Occipital lobe (tissue), 3 donors: ENCODE measurements at places on chromosomes 12 and 14.

- no peak for DNase-seq
These were observed 53.9 kb upstream of the STRN3 start for GRCh38 chr14:31080056-31080455.

DNA sequence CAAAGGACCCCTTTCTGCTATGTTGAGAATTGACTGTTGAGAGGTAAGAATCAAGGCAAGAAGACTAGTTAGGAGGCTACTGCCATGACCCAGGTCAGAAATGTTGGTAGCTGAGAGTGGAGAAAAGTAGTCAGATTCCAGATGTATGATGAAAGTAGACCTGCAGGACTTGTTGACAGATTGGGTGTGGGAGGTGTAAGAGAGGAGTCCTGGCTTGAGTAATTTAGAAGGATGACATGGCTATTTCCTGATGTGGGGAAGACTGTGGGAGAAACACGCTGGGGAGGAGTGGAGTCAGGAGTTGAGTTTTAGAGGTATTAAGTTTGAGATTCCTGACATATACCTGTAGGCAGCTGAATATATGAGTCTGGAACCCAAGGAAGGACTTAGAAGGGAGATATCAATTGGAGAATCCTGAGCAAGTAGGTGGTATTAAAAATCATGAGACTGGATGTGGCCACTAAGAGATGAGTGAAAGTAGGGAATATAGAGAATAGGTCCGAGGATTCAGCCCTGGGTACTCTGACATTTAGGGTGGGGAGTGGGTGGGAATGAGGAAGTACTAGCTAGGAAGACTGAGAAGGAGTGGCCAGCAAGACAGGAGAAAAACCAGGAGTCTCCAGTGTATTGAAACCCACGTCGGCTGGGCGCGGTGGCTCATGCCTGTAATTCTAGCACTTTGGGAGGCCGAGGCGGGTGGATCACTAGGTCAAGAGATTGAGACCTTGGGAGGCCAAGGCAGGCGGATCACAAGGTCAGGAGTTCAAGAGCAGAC, 12.6 kb upstream of the DDX47 start:
- no peak for DNase-seq

DNA sequence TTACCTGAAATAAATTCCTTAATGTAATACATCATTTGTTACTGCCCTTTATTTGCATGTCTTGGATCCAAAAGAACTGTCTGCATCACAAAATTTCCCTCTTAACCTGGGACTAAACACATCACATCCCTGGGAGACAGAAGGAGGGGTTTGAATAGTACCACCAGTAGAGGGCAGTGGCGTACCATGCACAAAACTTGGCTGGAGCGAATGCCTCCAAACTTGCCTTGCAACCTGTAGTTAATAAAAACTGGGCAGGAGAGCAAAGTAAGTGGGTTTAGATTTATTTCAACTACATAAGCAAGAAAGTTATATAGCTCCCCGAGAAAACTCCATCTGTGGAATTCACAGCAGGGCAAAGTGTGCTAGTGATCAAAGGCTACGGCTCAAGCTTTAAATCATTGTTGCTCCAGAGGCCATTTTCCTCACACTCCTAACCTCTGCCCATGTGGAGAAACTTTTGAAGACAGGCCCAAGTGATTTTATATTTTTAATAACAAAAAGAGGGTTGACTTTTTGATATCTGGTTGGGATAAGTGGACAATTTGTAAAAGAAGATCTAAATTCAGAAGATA, 1176.7 kb upstream of the SEL1L start:
- no peak for DNase-seq

GRCh38 chr12:51152953-51153352, 20.0 kb downstream of the TFCP2 start:
- no peak for DNase-seq

DNA sequence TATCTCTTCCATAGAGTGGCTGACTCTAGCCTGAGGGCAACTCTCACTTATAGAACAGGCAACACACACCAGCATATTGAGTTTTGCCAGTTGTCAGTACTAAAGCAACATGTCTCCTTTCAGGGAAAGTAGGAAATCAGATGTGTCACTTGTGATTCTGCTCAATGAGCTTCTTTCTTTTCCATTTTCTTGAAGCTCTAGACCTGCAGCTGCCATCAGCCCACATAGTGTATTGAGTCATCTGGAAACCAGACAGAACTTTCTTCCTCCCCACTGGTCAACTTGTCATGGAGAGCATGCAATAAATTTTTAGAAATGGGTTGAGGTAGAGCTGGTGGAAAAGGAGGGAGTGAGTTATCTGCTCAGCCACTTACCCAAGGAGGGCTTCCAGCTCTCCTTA, 209.0 kb upstream of the PLEKHG7 start:
- no peak for DNase-seq

GRCh38 chr14:71328954-71329353, 421.7 kb downstream of the PCNX1 start:
- no peak for DNase-seq
